Activated CD8-positive, alpha-beta memory T cell treated with anti-CD3 and anti-CD28 coated beads for 24 hours (primary cell): ENCODE measurements at places on chromosomes 5 and 9.
A peak's percentile ranks its signal among the peaks of the same experiment; 100 is the strongest.

GRCh38 chr5:45411971-45412612, 284.1 kb downstream of the HCN1 start:
- no peak for DNase-seq

DNA sequence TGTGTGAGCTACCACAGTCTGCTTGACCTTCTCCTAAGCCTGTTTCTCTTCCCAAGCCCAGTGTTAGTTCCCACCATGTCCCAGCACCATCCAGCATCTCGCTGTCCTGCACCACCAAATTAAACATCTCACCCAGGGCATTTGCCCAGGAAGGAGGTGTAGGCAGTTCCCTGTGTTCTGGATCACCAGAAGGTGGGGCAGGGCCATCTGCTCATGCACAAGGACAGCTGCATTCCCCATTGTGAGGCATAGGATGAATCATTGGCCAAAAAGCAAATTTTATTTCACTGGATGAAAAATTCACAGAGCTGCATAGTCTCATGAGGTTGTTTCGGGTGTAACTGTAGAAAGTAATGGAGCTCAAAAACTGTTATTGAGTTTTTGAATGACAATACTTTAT, 89.5 kb upstream of the GRIA1 start:
- DNase-seq = no peak

DNA sequence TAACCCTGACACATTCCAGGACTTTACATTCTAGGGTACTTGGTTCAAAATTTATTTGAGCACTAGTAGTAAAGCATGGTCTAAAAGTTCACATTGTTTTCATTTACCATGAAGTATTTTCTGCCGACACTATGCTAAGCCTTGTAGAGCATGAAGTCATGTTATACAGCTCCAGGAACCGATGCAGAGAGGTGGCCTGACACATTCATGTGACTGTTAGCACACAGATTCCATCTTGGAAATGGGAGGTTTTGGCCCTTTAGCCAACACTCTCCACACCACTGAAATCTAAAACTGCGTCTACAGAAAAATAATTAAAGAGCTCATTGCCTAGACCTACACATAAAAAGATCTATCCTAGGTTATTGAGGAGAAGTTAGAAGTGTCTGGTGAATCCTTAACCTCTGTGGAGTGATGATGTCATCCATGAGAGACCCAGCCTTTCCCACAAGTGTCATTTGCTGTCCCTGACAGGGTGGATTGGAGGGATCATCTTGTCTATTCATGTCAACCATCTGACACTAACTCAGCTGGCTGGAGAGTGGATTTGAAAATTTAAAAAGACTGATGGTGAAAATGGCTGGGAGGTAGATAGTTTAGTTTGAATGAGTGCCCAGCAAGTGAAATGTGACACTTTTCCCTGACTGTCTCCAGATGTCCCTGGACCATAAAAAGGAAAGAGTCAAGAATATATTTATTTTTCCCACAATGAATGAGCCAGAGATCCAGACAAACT, 1.3 kb downstream of the RANBP3L start:
- DNase-seq = no peak

DNA sequence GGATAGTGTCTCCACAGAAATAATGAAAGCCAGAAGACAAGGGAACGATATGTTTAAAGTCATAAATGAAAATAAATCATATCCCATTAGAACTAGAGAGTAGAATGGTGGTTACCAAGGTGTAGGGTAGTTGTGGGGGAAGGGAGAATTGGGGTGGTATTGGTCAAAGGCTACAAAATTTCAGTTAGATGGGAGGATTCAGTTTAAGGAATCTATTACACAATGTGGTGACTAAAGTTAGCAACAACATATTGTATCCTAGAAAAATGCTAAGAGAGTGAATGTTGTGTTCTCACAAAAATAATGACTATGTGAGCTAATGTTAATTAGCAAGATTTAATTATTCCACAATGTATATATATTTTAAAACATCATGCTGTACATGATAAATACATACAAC, 27.8 kb upstream of the LARP1 start:
- DNase-seq = no peak

GRCh38 chr5:147554261-147554817, 44.5 kb upstream of the DPYSL3 start:
- no peak for DNase-seq

DNA sequence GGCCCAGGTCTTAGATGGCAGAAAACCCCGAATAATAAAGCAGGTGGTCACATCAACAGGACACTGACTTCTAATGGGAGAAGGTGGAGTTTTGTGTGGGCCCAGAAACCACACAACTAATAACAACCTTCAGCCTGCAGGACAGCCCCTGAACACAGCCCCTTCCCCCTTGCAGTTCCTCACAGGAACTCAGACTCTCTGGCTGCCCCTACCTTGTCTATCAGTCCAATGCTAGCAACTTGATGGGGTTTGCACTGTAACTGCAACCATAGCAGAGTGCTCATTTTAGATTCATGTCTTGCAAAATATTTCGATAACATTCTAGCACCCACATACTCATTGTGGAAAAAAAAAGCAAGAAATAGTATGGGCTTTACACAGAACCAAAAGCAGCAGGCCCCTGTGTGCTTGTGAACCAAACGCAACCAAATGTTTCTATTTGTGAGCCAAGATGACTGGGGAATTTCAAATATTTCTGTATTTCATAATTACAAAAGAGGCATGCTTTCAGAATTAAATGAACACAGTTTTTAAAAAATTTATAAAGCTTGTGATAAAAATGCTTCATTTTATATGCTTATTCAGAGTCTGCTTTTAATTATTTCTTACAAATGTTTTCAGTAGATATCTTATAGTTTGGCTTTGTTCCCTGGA, 62.7 kb upstream of the PDE4D start:
- no peak for DNase-seq

DNA sequence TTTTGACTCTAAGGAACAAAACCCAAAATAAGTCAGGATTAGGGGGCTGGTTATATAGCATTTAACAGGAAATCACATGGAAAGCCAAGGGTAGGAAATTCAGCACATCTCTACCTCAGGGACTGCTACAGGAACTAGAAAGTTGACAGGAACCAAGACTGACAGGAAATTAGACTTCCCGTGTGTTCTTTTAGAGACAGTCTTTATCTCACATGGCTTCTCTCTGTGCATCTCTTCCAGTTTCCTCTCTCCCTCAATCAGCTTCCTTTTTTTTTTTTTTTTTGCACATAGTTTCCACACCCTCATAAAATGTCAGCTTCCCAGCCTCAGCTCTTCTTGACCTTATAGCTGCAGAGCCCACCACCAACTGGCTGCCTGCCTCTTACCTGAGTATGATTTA, 4.8 kb downstream of the RECK start:
- no peak for DNase-seq

GRCh38 chr9:114231273-114231672, 75.9 kb downstream of the COL27A1 start:
- DNase-seq = no peak

GRCh38 chr9:23563517-23563916, 262.5 kb downstream of the ELAVL2 start:
- no peak for DNase-seq

DNA sequence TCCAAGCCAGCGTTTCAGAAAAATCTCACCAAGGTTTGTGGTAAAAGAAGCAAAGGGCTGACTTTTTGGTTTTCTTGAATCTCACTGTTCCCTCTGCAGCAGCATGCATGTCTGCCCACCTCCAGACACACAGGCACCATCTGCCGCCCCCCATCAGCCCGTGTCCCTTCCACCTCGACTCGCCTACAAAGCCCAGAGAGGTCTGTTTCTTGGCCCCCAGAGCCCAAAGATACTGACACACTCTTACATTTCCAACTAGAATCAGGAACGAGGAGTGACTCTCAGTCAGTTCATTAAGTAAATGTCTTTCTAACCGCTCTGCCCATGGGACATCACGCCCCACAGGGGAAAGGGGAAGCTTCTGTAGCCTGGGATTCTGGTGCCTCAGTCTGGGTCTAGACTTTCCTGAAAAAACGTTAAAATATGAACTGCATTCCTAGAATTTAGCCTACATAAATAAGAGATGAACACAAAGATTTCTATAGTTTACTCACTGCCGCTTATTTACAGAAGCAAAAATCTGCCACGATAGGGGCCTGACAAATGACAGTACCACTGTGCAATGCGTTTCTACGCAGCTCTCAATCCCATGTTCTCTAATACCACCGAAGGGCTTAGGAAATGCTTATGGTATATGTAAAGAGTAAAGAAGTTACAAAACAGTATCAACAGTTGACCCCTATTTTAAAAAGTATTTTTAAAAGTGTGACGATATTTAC, 4.1 kb downstream of the IL4 start:
- no peak for DNase-seq

- no peak for DNase-seq
These were observed 109.2 kb upstream of the SHB start for GRCh38 chr9:38178237-38178636.

GRCh38 chr9:92158097-92158601, 42.9 kb upstream of the SPTLC1 start:
- no peak for DNase-seq

GRCh38 chr5:136087961-136088871, 44.4 kb upstream of the SMAD5 start:
- no peak for DNase-seq

- DNase-seq = no peak
These were observed 231.0 kb downstream of the FRMD3 start for GRCh38 chr9:83307066-83307724.

DNA sequence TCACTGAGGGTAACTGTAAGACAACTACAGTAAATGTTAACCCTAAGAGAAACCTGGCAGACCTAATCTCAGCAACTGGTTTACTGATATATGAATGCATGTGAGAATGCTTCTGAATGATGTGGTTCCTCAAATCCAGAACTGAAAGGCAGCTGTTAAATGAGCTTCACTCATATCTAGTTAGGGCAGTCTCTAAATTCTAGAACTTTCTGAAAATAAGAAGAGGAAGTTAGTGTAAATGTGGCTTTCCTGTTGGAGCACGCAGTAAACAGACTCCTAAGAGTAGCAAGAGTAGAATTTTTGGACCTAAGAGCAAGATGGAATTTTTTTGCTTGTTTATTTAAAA, 117.9 kb upstream of the KCNN2 start:
- DNase-seq = no peak

DNA sequence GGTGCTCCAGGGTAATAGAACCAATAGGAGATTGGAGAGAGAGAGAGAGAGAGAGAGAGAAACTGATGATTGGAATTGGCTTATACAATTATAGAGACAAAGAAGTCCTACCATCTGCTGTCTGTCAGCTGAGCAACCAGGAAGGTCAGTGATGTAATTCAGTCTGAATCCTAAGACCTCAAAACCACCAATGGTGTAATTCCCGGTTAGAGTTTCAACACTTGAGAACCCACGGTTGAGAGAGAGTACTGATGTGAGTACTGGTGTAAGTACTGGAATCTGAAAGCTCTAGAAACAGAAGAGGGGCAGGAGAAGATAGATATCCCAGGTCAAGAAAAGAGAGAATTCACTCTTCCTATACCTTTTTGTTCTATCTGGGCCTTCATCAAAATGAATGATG, 775.8 kb downstream of the EFNA5 start:
- no peak for DNase-seq

DNA sequence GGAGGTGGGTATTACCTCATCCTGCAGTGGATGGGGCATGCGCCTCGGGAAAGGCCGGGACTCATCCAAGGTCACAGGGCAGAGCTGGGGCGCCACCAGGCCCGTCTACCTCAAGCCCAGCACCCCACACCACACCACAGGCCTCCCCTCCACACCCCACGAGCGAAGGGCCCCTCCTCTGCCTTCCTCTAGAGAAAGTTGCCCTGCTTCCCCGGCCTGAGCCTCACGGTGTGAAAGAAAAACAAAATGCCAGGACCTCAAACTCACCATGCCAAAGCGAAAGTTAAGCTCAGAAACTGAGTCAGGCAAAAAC, 161.1 kb downstream of the COL23A1 start:
- peak; percentile 15 for DNase-seq

DNA sequence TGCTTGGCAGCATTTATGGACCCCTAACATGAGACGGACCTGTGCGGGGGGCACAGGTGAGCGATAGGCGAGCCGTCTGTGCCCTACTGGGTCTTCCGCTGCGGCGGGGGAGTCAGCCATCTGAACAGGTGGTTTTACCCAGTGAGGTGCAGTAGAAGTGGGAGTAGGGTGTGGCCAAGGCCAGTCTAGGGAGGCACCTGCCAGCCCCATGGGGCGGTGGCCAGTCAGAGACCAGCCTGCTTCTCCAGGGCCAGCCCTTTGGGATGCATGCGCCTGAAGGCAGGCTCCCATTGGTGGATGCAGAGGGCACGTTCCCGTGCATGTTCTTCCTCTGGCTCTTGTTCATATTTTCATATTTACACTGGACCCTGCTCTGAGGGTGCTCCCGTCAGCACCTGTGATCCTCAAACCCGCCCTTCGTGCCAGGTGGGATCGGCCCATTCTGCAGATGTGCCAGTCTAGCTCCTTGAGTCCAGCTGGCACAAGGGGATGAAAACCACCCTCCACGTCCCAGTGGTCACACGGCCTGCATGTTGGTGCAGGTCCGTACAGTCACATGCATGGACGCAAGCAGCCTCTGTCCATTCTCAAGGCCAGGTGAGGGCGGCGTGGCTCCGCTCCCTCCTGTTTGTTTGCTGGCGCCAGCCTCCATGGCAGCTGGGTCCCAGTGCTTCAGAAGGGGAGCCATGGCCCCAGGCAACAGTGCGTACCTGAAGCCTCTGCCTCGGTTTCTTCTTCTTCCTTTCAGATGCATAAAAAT, 9.0 kb downstream of the COL5A1 start:
- DNase-seq = no peak

DNA sequence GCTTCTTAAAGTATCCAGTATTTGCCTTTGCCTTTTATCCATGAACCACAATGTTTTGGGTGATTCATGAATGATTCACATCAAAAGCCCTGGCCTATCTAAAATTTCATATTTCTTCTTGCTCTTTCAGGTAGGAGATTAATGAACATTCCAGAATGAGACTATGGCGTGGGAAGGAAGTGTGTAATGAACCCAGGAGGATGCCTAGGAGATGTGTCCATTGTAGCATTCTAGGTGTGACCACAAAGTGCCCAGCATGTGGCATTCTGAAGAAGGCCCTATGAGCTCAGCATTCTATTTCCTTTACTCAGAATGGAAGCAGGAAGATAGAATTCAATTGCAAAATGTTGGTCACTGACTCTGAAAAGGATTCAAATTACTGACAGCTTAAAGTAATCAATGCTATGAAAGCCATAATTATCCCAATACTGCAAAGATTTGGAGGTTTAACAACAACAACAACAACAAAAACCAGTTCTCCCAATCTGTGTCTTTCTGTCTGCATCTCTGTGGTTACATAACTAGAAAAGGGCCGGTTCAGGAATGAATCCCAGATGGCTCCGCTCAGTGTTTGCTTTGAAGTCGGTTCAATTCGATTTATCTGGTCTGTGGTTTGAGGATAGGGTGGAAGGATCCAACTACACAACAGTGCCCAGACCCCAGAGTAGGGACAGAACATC, 126.7 kb downstream of the FOXD1 start:
- DNase-seq = no peak

GRCh38 chr9:127741831-127742434, 6.8 kb upstream of the TOR2A start:
- no peak for DNase-seq

DNA sequence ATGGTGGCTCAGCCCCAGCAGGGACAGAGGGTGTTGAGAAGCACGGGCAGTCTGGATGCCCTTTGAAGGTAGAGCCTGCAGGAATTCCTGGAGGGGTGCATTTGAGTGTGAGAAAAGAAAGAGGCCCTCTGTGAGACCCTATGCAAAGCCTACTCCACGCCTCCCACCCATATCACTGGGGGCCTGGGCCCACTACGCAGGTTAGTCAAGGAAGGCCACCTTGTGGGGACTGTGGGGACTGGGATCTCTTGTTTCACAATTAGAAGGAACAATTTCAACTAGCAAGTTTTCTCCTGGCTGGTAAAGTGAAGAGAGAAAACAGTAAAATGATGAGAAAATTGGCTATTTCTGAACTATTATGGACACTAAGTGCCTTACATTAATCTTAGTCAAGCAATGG, 486.2 kb upstream of the DAP start:
- no peak for DNase-seq

- DNase-seq = no peak
These were observed 41.1 kb downstream of the NSUN2 start for GRCh38 chr5:6591671-6592288.
